Peyer's patch (tissue), 4 donors: ENCODE measurements at places on chromosomes 5 and 9.

DNA sequence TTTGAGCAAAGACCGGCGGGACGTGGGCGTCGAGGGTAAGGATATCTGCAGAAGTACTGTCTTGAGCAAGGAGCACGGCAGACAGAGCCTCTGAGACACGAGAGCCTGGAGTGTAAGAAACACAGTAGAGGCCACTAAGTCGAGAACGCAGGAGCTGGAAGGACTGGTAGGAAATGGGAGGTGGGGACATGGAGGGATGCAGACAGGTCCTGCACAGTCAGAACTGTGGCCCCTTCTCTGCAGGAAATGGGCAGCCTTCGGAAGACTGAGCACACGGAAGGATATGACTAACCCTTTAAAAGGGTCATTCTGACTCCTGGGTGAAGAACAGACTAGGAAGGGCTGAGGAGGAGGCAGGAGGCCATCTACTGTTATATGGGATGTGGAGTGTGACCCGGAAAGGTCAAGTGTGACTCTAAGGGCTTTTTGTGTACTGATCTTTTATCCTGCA lies 1.4 kb upstream of the CAMSAP1 start:
- no peak for DNase-seq

DNA sequence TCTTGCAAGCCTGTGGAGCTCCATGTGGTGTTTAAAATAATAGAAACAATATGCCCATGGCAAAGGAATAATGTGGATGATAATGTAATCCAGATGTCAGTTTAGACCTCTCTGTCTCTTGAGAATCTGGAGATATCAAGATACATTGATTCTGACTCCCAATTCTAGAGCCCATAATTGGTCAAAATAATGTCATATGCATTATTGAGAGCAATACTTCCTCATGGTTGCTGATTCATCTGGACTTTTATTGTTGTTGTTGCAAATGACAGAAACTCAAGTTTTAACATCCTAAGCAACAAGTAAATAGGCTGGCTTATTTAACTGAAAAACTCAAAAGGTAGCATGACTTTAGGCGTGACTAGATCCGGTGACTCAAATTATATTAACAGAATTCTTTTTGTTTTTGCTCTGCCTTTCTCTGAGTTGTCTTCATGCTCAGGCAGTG lies 152.1 kb downstream of the PCSK1 start:
- no peak for DNase-seq

GRCh38 chr5:161230221-161230620 lies 316.3 kb downstream of the GABRB2 start:
- no peak for DNase-seq

GRCh38 chr9:108535526-108535925 lies 320.3 kb downstream of the ACTL7B start:
- no peak for DNase-seq
